ENCODE measurements at places on chromosomes 2 and 18.

GRCh38 chr2:205556841-205557539 is 125.3 kb upstream of the NRP2 start:
- no peak for DNase-seq

- no peak for DNase-seq
Measured at GRCh38 chr2:20135631-20136050, 84.2 kb upstream of the LAPTM4A start.

DNA sequence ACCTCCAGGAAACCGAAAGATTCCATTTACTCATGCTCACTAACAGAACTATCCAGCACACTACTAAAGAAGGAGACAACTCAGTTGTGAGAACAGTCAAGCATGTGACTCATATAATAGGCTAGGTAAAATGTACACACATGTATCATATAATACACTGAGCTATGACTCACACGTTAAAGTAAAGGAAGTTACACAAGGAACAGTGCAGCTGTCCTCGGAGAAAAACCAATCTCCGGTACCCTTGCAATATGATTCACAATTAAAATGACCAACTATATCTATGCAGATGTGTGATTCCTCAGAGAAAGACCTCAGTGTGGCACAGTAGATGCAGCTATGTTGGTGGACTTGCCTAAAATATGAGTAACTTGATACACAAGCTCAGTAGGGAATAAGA is 76.5 kb downstream of the STRN start:
- no peak for DNase-seq

GRCh38 chr18:72419914-72420313 is 124.2 kb downstream of the CBLN2 start:
- no peak for DNase-seq

DNA sequence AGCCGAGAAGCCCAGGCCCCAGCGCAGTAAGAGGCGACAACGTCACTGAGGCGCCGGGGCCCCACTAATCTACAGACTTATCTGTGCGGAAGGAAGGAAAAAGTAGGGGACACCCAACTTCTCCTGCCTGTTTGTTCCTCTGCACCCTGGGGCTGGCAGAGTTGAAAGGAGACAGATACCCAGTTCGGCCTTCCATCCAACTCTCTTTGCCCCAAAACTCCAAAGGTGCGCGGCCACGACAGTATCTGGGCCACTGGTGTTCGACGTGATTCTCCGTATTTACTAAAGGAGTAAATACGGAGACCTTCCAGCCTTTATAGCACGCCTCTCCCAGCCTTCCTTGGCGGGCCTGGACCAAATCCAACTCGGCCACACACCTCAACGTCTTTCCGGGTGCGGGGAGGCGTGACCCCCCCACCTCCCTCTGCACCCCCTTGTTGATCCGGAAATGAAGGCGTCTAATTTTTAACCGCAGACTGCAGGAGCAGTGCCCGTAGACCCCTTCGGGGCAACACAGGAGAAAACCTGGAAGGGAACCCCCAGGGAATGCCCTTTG is 1.6 kb downstream of the SMAD7 start:
- peak; percentile 65 for DNase-seq

- DNase-seq = no peak
Measured at GRCh38 chr18:10515456-10515855, 10.4 kb upstream of the NAPG start.

- no peak for DNase-seq
Measured at GRCh38 chr2:44528595-44528994, 166.8 kb downstream of the CAMKMT start.
